Muscle of leg (tissue), 16 donors: ENCODE measurements at places on chromosomes 12 and 14.

- H3K36me3 ChIP-seq: peaks cover 86% of the 10 kb centered on the region
- no peaks in the 10 kb centered on the region for H3K27me3 ChIP-seq
- H3K27ac ChIP-seq: no peak overlapping the region
- no peak for DNase-seq
- peaks cover 83% of the 10 kb centered on the region for H3K4me1 ChIP-seq
Measured at GRCh38 chr12:124400124-124400523, 105.2 kb downstream of the RFLNA start.

DNA sequence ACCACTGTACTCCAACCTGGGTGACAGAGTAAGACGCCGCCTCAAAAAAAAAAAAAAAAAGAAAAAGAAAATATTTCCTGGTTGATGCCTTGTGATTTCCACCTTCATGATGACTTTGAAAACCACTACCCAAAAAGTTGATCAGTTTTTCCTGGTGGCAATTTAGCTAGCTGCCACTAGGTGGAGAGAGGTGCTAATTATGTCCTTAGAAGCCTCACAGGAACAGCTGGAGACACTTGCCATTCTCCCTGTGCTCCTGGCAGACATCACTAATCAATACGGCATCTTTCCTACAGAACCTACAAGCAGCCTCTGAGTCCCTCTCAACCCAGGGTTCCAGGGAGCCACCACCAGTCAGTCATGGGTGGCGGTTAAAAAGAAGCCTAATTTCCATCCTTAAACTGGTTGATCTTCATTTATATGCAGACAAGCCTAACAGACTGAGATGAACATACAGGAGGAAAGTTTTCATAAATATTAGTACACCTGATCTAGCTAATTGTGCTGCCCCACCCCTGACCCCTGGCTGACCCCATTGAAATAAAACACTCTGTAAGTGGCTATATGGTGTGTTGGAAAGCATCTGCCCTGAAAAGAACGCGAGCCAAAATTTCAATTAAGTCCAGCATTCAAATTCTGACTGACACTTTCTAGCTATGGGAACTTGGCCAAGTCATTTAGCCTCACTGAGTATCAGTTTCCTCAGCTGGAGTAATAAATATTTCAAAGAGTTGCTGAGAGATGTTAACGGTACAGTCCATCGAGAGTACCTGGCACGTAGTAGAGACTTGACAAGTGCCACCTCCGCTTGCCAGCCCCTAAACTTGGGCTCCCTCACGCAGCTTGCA lies 6.2 kb upstream of the OAS1 start:
- no peak overlapping the region for H3K27ac ChIP-seq
- H3K4me1 ChIP-seq: no peaks in the 10 kb centered on the region
- DNase-seq: peak; percentile 26
- no peak overlapping the region for H3K4me3 ChIP-seq

- no peak overlapping the region for H3K4me3 ChIP-seq
- H3K36me3 ChIP-seq: no peaks in the 10 kb centered on the region
- H3K27ac ChIP-seq: no peak overlapping the region
- DNase-seq: no peak
- H3K27me3 ChIP-seq: no peaks in the 10 kb centered on the region
Measured at GRCh38 chr12:12210983-12211382, 55.9 kb downstream of the LRP6 start.

DNA sequence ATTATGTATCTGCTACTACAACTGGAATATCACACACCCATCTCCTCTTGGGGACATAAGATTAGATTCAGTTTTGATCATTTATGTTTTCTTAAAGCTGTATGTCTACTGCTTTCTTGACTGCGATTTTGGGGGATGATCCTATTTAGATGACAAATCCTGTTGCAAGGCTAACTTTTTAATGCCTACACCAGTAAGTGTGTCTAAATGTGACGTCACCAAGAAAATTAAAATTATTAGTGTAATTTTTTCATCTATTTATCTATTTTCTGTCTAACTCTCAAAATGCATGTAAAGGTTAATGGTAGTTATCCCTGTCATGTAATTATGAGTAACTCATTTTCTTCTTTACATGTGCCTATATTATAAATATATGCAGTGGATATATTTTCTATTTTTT lies 170.9 kb upstream of the PPFIA2 start:
- H3K4me3 ChIP-seq: no peak overlapping the region
- no peak overlapping the region for H3K27ac ChIP-seq

GRCh38 chr14:101507836-101508150 lies 53.5 kb upstream of the DIO3 start:
- DNase-seq: no peak
- no peak overlapping the region for H3K4me3 ChIP-seq
- H3K36me3 ChIP-seq: no peaks in the 10 kb centered on the region

- H3K27ac ChIP-seq: peak overlapping the region; percentile 96
- DNase-seq: peak; percentile 95
- H3K27me3 ChIP-seq: no peaks in the 10 kb centered on the region
- no peak overlapping the region for H3K4me3 ChIP-seq
Measured at GRCh38 chr12:14260011-14260993, 105.2 kb upstream of the ATF7IP start.

GRCh38 chr12:116915326-116915725 lies 4.6 kb downstream of the FBXW8 start:
- DNase-seq: no peak
- H3K4me3 ChIP-seq: no peak overlapping the region
- peaks cover 3% of the 10 kb centered on the region for H3K4me1 ChIP-seq

GRCh38 chr14:29815016-29815674 lies 112.5 kb downstream of the PRKD1 start:
- no peak overlapping the region for H3K4me3 ChIP-seq
- H3K36me3 ChIP-seq: no peaks in the 10 kb centered on the region
- H3K4me1 ChIP-seq: peaks cover 4% of the 10 kb centered on the region
- no peaks in the 10 kb centered on the region for H3K27me3 ChIP-seq

GRCh38 chr14:59254911-59255545 lies 66.6 kb downstream of the DAAM1 start:
- H3K4me1 ChIP-seq: peaks cover 19% of the 10 kb centered on the region
- H3K27me3 ChIP-seq: no peaks in the 10 kb centered on the region
- H3K4me3 ChIP-seq: no peak overlapping the region
- no peaks in the 10 kb centered on the region for H3K36me3 ChIP-seq
- peak overlapping the region; percentile 86 for H3K27ac ChIP-seq
- DNase-seq: peak; percentile 85

DNA sequence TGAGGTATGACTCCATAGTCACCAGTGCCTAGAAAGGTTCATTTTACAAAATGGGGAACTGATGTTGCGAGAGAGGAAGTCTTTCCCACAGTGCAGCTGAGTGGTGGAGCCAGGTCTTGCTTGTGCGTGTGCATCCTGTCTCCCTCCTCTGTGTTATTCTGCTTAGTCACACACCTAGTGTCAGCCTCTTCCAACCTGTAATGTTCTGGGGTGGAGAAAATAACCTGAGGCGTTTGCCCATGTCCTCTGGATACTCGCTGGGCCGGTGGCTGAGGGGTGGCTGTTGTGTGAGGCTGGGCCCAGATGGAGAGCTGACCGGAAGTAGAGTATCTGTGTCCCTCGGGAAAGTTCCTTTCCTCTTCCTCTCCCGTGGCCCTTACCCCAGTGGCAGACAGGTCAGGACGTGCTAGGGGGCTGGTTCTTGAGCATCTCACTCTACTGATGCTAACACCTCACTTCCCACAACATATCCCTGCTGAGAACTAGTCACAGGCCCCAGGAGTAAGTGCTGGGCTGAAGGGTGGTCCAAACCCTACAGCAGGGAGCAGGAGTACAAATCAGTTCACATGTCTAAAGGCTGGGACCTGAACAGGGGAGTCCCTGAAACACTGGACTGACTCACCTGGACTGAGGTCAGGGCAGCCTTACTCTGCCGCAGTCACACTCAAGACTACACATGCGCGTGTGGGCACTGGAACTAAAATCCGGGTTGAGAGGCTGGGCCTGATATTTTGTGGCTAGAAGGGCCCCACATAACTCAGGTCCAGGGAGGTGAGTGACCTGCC lies 7.0 kb downstream of the MLF2 start:
- H3K4me1 ChIP-seq: peaks cover 4% of the 10 kb centered on the region
- peaks cover 60% of the 10 kb centered on the region for H3K36me3 ChIP-seq
- no peak overlapping the region for H3K4me3 ChIP-seq
- peak; percentile 33 for DNase-seq
- no peak overlapping the region for H3K27ac ChIP-seq

- H3K27me3 ChIP-seq: no peaks in the 10 kb centered on the region
- peak; percentile 18 for DNase-seq
- H3K4me1 ChIP-seq: no peaks in the 10 kb centered on the region
- no peak overlapping the region for H3K4me3 ChIP-seq
Measured at GRCh38 chr12:90630006-90630405, 325.0 kb downstream of the CCER1 start.

DNA sequence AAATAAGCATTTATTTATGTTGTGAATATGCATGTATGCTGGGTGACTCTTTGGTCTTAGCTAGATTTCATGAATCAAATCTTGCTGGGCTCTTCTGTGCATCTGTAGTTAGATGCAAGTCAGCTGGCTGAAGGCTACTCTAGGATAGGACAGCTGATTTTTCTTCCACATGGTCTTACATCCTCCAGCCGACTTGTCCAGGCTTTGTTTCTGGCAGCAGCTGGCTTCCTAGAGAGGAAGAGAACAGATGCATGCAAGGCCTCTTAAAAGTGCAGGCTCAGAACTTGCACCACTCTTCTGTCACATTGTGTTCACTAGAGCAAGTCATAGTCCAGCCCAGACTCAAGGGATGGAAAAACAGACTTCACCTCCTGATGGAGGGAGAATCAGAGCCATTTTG lies 435.4 kb upstream of the STXBP6 start:
- no peaks in the 10 kb centered on the region for H3K27me3 ChIP-seq
- H3K4me1 ChIP-seq: no peaks in the 10 kb centered on the region
- no peak overlapping the region for H3K4me3 ChIP-seq

DNA sequence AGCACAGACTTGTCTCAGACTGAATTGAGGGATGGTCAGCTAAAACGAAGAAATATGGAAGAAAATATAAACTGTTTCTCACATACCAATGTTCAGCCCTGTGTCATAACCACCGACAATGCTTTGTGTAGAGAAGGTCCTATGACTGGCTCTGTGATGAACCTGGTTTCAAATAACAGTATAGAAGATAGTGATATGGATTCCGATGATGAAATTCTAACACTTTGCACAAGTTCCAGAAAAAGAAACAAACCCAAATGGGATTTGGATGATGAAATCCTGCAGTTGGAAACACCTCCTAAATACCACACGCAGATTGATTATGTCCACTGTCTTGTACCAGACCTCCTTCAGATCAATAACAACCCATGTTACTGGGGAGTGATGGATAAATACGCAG lies 7.9 kb upstream of the MAPK1IP1L start:
- no peaks in the 10 kb centered on the region for H3K27me3 ChIP-seq
- H3K27ac ChIP-seq: no peak overlapping the region
- peaks cover 11% of the 10 kb centered on the region for H3K36me3 ChIP-seq
- H3K4me1 ChIP-seq: no peaks in the 10 kb centered on the region

DNA sequence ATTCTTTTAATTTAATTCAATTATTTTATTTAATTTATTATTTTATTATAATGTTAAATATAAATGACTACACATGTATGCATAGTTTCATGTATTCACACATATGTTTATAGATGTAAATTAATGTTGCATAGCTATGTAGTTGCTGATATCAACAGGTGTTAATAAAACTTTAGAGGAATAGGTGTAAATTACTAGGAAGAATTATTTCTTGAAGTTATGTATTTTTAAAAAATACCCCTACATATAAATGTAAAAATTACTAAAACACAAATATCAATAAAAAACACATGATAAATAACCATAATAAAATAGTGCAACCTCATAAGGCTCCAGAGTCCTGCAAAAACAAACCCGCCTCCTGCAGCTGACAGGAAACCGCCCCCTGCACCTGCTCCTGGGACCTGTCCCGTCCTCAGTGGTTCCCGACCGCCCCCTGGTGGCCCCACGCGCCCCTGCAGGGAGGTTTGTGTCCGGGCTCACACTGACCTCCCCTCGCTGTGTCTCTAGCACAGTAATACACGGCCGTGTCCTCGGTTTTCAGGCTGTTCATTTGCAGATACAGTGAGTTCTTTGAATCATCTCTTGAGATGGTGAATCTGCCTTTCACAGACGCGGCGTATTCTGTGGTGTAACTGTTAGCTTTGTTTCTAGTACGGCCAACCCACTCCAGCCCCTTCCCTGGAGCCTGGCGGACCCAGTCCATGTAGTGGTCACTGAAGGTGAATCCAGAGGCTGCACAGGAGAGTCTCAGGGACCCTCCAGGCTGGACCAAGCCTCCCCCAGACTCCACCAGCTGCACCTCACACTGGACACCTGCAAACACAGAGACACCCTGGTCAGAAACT lies 1264.0 kb downstream of the TMEM121 start:
- H3K27me3 ChIP-seq: no peaks in the 10 kb centered on the region
- DNase-seq: no peak
- H3K27ac ChIP-seq: no peak overlapping the region
- H3K36me3 ChIP-seq: no peaks in the 10 kb centered on the region

DNA sequence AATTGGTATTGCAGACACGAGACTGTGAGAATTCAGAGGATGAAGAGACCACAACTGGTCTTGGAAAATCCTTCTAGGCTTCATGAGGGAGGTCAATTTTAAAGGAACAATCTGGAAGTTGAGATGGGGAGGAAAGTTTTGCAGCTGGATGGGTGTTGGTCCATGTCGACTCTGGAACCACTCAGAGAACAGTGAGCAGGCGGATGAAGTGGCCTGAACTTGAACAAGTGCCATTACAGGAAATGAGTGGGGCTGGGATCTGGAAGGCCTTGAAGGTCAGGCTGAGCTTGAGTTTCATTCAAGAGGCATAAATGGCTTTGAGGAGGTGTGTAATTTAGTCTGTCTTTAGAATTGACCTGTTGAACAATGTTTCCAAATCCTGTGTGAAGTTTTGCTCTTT lies 140.9 kb downstream of the GALC start:
- H3K4me1 ChIP-seq: no peaks in the 10 kb centered on the region
- H3K4me3 ChIP-seq: no peak overlapping the region
- no peaks in the 10 kb centered on the region for H3K27me3 ChIP-seq
- no peak for DNase-seq

DNA sequence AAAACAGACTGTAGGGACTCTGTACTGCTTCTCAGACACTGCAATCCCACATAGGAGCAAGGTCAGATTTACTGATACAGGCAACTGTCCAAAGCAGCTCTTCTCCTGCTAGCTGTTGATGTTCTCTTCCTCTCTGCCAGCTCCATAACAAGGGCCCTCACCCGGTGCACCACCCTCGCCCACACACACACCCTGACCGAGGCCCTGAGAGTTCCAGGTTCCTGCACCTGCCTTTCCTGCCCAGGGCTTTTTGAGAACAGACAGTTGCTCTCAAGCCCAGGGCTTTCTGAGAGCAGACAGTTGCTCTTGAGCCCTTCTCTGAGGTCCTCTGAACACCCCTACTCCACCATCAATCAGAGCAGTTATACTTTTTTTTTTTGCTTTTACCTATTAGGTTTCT lies 233.8 kb upstream of the GARIN6 start:
- H3K27me3 ChIP-seq: no peaks in the 10 kb centered on the region
- no peak for DNase-seq
- H3K36me3 ChIP-seq: no peaks in the 10 kb centered on the region
